NCI-H2029 treated with DMSO at 0.1 percent for 48 hours (cell line): ENCODE measurements at places on chromosomes 12 and 14.

- no peak for DNase-seq
Measured at GRCh38 chr12:25639406-25639805, 86.3 kb upstream of the LMNTD1 start.

DNA sequence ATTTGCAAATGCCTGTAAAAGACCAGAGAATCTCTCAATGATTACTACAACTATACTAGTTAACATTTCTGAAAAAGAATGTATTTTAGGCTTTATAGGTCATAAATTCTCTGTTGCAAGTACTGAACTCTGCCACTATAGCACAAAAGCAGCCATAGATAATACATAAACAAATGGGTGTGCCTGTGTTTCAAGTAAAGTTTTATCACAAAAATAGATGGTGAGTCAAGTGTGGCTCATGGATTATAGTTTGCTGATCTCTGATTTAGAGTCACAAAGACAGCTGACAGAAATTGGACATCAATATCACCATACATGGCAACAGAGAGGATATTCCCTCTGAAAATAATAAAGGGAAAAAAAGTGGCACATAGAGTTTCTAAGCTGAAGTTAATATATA lies 68.1 kb downstream of the FSCB start:
- no peak for DNase-seq

DNA sequence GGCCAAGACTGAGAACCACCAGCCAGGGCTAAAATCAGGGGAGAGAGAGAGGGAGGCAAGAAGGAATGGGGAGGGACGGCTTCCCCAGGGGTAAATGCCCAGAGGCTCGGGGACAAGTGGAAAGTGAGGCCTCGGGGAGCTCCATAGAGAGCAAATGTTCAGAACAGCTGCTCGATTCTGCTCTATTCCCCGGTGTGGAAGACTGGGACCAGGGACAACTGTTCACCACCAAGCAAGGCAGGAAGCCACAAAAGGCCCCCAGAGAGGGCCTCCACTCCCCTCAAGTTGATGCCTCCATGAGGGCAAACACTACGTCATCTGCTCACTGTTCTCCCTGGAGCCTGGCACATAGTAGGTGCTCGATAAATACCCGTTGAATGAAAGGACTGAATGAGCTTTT lies 53.5 kb downstream of the IRF2BPL start:
- DNase-seq, result no peak

- DNase-seq, result no peak
Measured at GRCh38 chr12:76232013-76232412, 116.2 kb downstream of the BBS10 start.

GRCh38 chr12:32897687-32898573 lies 1.4 kb upstream of the PKP2 start:
- peak; percentile 72 for DNase-seq

- no peak for DNase-seq
Measured at GRCh38 chr12:6056406-6057240, 67.8 kb downstream of the VWF start.

DNA sequence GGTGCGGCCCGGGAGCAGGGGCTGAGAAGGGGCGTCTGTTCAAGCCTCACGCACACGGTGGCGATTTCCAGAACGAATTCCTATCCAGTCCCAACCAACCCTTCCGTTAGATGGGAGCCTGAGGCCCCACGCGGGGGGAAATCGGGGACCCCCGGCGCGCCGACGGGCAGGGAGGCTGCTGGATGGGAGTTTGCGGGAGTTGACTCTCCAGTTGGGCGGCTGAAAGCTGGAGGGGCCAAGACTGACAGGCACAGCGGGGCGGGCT lies 9.8 kb downstream of the EXOC3L4 start:
- no peak for DNase-seq

- DNase-seq, result no peak
Measured at GRCh38 chr12:130115646-130116045, 46.6 kb upstream of the FZD10 start.

GRCh38 chr14:28635387-28635786 lies 131.2 kb upstream of the FOXG1 start:
- no peak for DNase-seq

DNA sequence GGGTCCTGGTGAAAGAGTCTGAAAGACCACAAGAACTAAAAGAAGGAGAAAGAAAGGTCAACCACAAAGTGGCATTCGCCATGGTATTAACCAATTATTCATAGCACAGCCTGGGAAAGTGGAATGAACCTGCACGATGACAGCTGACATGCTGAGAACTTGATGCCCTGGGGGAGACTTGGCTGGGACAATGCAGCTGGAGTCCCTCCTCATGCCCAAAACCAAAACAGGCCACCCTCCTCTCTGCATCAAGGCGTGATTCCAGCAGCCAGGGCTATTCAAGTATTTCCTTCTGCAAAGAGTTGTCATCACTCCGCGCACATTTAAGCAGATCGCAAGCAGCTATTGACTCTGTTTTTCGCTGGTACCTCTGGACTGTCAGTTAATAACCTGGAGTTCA lies 167.1 kb upstream of the NOS1 start:
- DNase-seq, result no peak

DNA sequence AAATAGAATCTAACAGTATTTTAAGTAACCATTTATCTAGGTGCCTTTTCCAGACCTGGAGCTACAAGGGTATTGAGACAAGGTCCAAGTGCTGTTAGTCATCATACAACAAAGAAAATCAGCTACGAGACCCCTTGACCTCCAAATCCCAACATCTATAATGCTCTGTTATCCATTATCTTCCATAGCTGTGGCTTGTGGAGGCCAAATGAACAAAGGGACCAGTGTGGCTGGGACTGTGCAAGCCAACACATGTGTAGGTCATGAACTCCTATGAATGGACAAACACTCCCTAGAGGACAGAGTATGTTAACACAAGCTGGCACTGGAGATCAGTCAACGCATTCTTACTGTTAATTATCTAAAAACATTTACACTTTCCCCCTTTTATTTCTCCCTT lies 374.5 kb downstream of the EMP1 start:
- no peak for DNase-seq

DNA sequence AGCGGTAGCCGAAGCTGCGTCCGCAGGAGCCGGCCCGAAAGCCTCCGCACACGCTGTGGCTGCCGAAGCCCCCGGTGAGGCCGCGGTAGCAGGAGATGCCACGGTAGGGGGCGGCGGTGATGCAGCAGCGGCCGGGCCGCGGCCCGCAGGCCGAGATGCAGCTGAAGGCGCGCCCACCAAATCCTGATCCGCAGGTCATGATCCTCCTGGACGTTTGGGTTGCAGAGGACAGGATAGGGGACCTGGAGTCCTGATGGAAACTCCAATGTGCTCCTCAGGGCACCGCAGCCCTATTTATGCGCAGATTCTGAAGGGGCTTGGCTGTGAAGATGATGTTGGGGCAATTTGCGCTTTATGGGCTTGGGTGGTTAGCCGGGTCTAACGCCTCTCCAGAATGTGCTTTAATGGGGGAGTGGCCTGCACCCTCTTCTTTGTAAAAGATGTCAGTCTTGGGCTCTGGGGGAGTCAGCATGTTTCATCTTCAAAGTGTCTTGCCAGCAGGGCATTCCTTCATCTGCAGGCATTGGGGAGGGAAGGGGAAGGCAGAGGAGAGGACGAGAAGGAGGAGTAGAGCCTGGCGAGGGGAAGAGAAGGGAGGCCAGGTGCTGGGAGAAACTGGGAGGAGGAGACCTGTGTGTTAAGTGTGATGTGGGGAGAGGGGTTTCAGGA lies at the start of gene KRT81:
Gene KRT81 (minus strand): TSS at position 268 of the 669 bp plus-strand sequence. CDS start 69 bp downstream, at position 199.
- no peak for DNase-seq

GRCh38 chr12:121145221-121145620 lies 12.5 kb downstream of the P2RX7 start:
- no peak for DNase-seq

DNA sequence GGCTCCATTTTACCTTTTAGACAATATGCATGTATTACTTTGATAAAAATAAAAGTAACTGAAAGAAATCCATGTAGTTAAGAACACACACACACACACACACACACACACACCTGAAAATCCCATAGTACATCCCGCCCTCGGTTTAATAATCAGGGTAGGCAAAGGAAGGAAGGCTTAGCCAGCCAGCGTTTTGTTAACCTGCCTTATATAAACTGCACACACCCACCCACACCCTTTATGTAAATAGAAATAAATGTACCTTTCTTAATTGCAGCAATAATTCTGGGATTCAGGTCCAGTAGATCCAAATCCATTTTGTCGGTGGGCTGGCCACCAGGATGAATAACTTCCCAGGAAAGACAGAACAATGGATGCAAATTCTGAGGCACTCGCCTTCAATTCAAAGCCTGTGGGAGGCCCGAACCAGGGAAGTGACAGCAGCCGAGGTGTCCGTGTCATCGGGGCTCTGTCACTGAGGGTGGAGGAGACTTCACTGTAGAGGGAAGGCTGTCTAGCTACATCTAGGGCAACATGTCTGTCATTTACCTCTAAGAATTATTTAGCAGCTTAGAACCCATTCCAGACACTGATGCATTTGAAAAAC lies 4.4 kb downstream of the XRCC3 start:
- no peak for DNase-seq

DNA sequence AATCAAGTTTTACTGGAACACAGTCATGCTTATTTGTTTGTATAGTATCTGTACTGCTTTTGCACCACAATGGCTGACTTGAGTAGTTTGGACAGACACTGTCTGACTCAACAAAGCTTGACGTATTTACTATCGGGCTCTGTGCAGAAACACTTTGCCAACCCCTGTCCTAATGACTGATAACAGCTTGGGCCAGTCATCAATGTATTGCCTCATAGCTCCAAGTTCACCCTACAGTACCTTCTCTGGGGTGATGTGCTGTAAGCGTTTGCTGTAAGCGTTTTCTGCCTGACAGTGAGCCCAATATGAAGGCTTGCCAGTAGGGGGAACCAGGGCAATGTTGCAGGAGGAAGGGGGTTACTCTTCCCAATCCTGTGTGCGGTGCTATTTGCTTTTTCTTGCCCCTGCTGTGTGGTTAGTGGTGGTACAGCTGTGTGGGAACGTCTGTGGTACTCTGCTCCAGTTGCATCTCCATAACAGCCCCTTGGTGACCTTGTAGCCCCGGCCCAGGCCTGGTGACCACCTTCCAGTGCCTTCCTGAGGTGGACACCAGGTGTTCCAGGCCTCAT lies 5.4 kb upstream of the CCDC177 start:
- DNase-seq, result no peak

DNA sequence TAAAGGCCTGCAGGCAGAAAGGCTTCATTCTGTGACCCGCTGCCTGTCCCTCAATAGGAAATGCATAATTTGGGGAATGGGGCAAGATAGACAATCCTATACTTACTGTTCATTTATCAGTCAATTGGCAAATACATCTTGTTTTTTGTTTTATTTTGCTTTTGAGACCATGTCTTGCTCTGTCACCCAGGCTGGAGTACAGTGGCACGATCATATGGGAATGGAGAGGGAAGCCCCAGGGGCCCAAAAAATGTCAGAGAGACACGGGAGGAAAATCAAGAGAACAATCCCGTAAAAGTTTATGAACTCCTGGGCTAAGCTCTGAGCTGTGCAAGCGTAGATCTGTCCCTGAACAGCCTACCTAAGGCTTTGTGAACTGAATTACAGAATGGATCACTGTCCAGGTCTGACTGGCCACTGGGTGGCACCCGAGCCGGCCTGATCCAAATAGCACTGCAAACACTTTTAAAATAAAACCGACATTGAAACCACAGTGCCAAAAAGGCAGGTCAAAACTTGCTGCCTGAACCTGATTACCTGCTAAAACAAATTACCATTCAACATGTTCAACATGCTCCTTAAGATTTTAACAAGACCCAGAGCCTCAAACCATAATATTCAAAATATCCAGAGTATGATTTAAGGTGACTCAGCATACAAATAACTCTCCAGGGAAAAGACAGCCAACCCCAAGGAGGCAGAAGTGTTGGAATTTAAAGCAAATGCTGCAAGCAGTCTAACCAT lies 11.8 kb downstream of the COPS7A start:
- DNase-seq, result no peak

DNA sequence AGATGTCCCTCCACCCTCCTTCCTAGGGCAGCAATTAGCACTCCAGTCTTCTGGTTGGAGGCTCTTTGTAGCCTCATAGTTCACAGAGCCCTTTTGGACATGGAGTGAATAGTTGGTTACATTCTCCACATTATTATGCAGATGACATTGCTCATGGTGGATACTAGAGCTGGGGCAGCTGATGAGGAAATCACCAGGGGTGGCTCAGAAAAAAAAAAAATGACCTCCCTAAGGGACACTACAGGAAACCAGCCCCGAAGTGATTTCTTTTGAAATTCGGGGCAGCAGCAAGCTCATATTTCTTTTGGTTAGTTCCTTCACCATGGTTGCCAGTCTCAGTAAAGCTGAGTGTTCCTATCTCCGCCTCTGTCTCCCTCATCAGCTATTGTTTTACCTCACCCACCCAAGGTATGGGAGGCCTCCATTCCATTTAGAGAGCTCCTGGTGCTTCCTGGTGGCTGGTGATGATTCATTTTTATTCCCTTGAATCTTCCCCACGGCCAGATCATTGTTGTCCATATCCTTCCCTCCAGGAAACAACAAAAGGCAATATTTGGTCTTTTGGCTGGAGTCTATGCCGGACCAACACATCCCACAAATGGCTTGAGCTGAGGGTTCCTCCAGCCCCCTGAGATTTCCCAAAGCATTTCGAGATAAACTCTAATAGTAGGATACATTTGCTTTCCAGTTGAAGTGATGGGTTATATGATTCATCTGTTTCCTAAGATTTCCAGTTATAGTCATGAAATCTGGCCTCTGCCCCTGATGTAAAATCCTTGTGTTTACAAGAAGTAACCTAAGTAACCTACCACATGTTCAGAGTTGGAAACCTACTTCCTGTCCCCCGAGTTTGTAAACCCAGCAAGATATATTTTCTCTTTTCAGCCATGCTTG lies 56.2 kb upstream of the NID2 start:
- DNase-seq, result no peak

- DNase-seq, result no peak
Measured at GRCh38 chr12:31407562-31407961, 81.6 kb upstream of the SINHCAF start.

- DNase-seq, result no peak
Measured at GRCh38 chr14:83744224-83744623, 1785.7 kb upstream of the FLRT2 start.

DNA sequence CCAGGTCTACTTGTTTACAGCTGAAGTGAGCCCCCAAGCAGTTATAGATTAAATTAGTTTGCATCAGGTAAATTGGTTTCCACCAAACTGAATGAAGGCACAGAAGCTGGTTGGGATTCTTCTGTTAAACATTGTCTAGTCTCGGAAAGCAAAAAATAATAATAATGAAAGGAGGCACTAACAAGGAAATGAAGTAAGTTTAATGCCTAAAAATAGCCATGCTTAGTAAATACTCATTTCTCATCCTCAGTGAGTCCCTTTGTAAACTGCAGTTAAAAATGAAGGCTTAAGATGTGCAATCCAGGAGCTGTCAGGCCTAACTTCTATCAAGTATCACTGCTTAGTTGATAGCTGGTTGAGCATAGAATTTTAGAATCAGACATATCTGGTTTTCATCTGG lies 113.5 kb downstream of the BTG1 start:
- DNase-seq, result no peak
